Activated naive CD4-positive, alpha-beta T cell treated with anti-CD3 and anti-CD28 coated beads for 36 hours (primary cell): ENCODE measurements at places on chromosomes 2 and 18. TPM values are rescaled to one million over a fixed set of nuclear protein-coding genes. Genes with fewer than 3 reads are reported as not detected.

GRCh38 chr2:122300758-122301157, 545.3 kb downstream of the TSN start:
- no peak overlapping the region for H3K27ac ChIP-seq
- no peaks in the 10 kb centered on the region for H3K27me3 ChIP-seq
- H3K4me1 ChIP-seq = no peaks in the 10 kb centered on the region
- DNase-seq = no peak

DNA sequence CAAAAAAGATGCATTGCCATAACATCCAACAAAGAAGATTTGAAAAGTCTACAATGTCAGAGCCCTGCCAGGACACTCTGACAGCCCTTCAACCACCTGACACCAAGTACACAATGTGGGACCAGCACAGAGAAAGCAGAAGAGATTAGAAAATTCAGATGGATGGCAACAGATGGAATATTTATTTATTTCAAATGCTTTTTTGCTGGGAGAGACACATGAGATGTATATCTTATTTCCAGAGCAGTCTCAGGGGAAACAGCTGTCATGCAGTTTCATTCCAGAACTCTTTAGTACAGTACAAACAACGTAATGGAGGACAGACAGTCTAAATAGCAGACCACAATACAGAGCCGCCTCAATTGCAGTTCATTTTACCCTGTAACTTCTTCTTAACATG, 110.1 kb downstream of the MAIP1 start:
- no peaks in the 10 kb centered on the region for H3K4me1 ChIP-seq
- no peaks in the 10 kb centered on the region for H3K36me3 ChIP-seq
- DNase-seq = no peak

DNA sequence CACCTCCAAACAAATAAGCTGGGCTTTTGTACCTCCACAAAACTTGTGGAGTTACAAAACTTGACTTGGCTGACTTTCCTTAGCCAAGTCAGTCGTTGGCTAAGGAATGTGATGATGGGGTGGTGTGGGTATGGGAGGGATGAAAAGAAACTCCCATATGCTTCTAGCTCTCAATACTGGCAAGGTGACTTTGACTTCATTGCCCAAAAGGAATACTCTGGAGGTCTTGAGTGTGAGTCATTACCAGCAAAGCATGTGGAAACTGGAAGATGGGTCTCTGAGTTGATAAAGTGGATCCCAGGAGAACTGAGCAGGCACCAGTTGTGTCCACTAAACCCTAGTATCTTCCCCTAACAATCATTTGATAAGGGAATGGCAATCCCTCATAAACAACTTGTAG, 226.7 kb downstream of the GULP1 start:
- H3K4me3 ChIP-seq = no peak overlapping the region
- H3K27me3 ChIP-seq = peaks cover 2% of the 10 kb centered on the region
- H3K36me3 ChIP-seq = no peaks in the 10 kb centered on the region

DNA sequence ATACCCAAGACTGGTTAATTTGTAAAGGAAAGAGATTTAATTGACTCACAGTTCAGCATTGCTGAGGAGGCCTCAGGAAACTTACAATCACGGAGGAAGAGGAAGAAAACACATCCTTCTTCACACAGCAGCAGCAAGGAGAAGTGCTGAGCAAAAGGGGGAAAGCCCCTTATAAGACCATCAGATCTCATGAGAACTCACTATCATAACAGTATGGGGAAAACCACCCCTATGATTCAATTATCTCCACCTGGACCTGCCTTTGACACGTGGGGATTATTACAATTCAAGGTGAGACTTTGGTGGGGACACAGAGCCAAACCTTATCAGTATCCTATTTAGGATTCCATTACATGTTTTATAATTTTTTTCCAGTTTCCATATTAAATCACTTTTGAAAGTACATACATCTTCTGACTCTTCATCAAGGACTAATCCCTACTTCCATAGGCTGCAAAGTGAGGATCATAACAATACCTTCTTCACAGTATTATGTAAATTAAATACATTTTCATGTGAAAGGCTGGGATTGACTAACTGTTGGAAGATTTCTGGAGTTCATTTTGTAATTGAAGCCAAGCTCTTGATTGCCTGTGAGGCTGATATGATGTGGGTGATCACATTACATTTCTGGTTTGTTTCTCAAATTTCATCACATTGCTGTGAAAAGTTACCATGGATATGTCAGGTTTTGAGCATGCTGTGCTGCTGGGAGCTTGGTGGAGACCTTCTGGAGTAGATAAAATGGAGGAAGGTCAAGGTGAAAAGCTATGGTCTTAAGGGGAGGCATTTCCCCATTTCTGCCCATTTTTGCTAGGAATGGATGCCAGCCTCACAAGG, 31.7 kb upstream of the CERS6 start:
- DNase-seq = no peak
- H3K4me1 ChIP-seq = peaks cover 27% of the 10 kb centered on the region

The HOXD12 gene
- not detected for total RNA-seq

DNA sequence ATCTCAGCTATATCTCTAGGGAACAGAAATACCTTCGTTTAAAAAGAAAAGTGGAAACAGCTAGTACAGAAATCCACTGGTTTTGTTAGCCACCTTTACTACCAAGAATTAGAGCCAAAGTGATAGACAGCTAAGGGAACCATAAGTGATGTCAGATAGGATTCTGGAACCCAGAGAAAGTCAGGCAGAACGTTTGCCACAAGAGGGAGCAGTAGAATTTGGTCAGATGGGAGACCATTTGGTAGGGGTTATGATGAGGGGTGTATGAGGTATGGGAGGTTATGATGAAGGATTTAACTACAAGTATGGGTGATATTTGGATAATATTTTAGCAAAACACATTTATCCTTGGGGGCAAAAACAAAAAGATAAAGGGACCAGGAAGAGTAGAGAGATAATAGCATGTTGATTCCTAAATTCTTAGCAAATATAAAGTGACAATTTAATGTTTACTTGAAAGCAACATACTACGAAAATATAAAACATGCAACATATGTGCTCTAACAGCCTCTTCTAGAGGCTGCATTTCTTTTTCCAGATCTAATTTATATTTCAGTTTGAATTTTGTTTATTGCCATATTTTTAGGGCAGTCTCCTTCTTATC, 3.3 kb downstream of the SLC8A1 start:
- peaks cover 39% of the 10 kb centered on the region for H3K27me3 ChIP-seq
- no peak overlapping the region for H3K4me3 ChIP-seq
- peaks cover 4% of the 10 kb centered on the region for H3K36me3 ChIP-seq
- no peak overlapping the region for H3K27ac ChIP-seq

DNA sequence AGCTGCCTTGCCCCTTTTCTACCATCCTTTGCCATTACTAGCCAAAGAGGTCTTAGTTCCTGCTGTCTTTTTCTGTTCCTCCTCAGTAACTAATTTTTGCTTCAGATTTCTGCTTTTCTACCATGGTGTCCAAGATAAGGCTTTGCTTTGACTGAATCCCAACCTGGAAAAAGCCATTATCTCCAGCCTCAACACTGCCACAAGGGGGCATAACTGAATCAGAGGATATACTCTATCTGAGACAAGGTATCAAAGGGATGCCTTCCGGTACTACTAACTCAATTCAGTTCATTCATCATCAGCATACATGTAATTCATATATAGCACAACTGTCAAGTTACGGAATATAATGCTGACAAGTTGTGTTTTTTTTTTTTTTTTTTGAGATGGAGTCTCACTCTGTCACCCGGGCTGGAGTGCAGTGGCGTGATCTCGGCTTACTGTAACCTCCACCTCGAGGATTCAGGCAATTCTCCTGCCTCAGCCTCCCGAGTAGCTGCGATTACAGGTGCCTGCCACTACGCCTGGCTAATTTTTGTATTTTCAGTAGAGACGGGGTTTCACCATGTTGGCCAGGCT, 11.4 kb downstream of the OSGEPL1 start:
- peak; percentile 59 for DNase-seq
- no peaks in the 10 kb centered on the region for H3K4me1 ChIP-seq
- no peak overlapping the region for H3K4me3 ChIP-seq

DNA sequence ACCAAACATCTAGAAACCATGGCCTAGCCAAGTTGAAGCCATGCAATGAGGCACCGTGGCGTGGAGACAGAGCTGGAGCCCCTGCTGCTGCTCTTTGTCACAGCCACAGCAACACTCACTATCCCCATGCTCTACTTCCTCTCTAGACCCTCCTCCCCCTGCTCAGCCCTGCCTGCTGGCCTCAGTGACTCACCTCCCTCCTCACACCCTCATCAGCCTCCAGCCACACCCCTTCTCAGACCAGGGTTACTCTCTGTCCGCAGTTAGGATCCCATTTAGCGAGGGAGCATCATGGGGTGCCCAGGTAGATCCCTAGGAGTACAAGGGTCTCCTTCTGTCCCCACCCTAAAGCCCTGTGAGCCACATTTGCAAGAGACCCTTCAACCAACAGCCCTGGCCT, 25.4 kb upstream of the SOX11 start:
- no peak overlapping the region for H3K27ac ChIP-seq
- H3K4me3 ChIP-seq = no peak overlapping the region
- H3K4me1 ChIP-seq = no peaks in the 10 kb centered on the region

DNA sequence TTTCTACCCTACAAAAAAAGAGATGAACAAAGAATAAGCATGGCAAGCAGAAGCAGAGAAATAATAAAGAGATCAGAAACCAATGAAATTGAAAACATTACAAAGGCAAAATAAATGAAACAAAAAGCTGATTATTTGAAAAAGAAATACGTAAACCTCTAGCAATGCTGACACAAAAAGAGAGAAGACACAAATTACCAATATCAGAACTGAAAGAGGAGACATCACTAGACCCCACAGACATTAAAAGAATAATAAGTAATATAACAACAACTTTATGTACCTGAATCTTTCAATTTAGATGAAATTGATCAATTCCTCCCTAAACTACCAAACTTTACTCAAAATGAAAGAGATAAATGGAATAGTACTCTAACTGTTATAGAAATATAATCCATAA, 75.9 kb downstream of the TMEM163 start:
- no peaks in the 10 kb centered on the region for H3K27me3 ChIP-seq
- no peak for DNase-seq
- no peaks in the 10 kb centered on the region for H3K36me3 ChIP-seq
- no peak overlapping the region for H3K27ac ChIP-seq
- no peak overlapping the region for H3K4me3 ChIP-seq

- no peak overlapping the region for H3K27ac ChIP-seq
- H3K27me3 ChIP-seq = peaks cover 5% of the 10 kb centered on the region
- no peak overlapping the region for H3K4me3 ChIP-seq
- peaks cover 10% of the 10 kb centered on the region for H3K4me1 ChIP-seq
- no peaks in the 10 kb centered on the region for H3K36me3 ChIP-seq
- no peak for DNase-seq
Observed at GRCh38 chr2:11687736-11688135, 17.7 kb upstream of the NTSR2 start.

DNA sequence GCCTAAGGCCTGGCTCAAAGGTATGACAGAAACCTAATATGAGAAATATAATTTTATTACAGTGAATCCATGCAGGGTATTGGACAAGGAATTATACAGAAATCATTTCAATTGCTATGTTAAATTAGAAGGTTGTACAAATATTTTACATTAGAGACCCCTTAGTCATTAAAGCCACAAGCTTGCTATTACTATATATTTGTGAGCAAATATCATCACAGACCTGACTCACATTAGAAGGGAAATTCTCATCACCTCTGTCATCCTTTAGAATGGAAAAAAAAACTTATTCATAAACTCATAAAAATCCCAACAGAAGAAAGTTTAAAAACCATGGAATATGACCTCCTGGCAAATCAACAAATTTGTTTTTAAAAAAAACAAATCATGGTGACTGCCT, 277.9 kb downstream of the DCC start:
- no peaks in the 10 kb centered on the region for H3K36me3 ChIP-seq
- H3K27me3 ChIP-seq = no peaks in the 10 kb centered on the region
- H3K4me1 ChIP-seq = no peaks in the 10 kb centered on the region
- H3K27ac ChIP-seq = no peak overlapping the region

DNA sequence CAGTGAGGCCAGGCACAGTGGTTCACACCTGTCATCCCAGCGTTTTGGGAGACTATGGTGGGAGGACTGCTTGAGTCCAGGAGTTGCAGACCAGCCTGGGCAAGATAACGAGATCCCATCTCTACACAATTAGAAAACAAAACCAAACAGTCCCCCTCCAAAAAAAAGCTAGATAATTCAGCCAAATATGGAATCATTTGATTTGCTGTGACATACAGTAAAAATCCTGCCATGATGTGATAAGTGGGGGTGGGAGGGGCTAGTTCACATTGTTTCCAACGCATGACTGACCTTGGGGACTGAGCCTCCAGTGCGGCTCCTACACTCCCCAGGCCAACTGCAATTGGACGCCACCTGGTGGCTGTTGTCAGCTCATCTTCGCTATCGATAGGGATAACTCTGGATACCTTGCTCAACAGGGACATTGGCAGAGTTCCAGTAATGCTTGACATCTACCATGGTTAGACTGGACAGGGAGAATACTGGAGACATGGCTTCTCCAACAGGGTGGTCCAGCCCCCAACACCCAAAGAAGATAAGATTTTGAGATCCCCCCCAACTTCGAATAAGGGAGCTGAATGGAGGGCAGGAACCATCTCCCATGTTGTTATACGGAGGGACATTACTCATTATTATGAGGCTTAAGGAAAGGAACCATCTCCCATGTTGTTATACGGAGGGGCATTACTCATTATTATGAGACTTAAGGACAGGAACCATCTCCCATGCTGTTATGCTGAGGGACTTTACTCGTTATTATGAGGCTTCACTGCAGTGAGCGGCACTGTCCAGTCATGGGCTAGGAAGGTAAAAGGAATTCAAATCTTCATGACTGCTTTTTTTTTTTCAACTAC, 135.9 kb downstream of the TGIF1 start:
- H3K4me3 ChIP-seq = no peak overlapping the region
- H3K27me3 ChIP-seq = no peaks in the 10 kb centered on the region
- no peaks in the 10 kb centered on the region for H3K36me3 ChIP-seq
- peak overlapping the region; percentile 1 for H3K27ac ChIP-seq

The RAD51AP2 gene
- total RNA-seq = not detected

The UGT1A8 gene
- total RNA-seq = not detected

- DNase-seq = no peak
- peaks cover 4% of the 10 kb centered on the region for H3K4me1 ChIP-seq
- H3K27me3 ChIP-seq = peaks cover 46% of the 10 kb centered on the region
- H3K27ac ChIP-seq = no peak overlapping the region
- no peak overlapping the region for H3K4me3 ChIP-seq
- peaks cover 1% of the 10 kb centered on the region for H3K36me3 ChIP-seq
Observed at GRCh38 chr2:132668987-132669907, 758 bp downstream of the LYPD1 start.

GRCh38 chr2:71129902-71130151, 202 bp downstream of the MCEE start:
- peaks cover 16% of the 10 kb centered on the region for H3K4me1 ChIP-seq
- H3K36me3 ChIP-seq = peaks cover 8% of the 10 kb centered on the region
- no peak overlapping the region for H3K27ac ChIP-seq
- no peak overlapping the region for H3K4me3 ChIP-seq

GRCh38 chr2:189233527-189233926, 54.0 kb upstream of the COL5A2 start:
- H3K36me3 ChIP-seq = no peaks in the 10 kb centered on the region
- peaks cover 29% of the 10 kb centered on the region for H3K4me1 ChIP-seq
- no peak overlapping the region for H3K4me3 ChIP-seq
- H3K27ac ChIP-seq = no peak overlapping the region
- H3K27me3 ChIP-seq = no peaks in the 10 kb centered on the region

The MOB4 gene
- 14.1 TPM for total RNA-seq

The PRKAG3 gene
- not detected for total RNA-seq

- H3K36me3 ChIP-seq = peaks cover 26% of the 10 kb centered on the region
- H3K27me3 ChIP-seq = no peaks in the 10 kb centered on the region
- peaks cover 17% of the 10 kb centered on the region for H3K4me1 ChIP-seq
- no peak overlapping the region for H3K4me3 ChIP-seq
Observed at GRCh38 chr2:218733171-218734021, 22.8 kb downstream of the TTLL4 start.
